ENCODE measurements at places on chromosomes 1 and 21.

- peak; percentile 31 for ATAC-seq
Observed at GRCh38 chr1:240878631-240879030, 266.7 kb upstream of the GREM2 start.

DNA sequence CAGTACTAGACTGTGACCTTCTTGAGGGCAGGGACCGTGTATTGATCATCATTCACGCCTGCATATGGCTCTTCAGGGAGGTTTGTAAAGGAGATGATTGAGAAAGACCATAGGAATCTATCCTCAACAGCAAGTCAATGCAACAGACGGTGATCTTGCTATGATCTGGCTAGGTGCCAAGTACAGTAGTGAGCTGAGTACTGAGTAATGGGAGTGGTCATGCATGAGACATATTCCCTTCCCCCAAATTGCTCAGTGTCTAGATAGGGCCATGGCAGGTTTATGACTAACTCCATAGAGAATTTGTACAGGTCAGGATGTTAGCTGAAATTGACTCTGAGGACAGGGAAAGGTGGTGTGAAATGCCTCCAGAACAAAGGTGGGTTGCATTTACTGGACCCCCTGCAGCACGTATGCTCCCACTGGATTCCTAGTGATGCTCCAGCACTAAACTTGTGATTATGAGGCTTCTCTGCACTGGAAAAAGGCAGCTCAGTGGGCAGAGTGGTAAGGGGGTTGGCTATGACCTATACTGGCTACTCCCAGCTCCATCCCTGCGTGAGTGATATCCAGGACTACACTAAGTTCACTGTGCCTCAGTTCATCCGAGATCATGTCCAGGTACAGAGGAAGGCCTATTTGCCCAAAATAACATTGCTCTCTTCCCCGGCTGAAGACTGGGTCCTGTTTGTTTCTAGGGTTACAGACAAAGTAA is 37.2 kb downstream of the KCNJ6 start:
- no peak for ATAC-seq

- ATAC-seq, result no peak
Observed at GRCh38 chr1:12450090-12450755, 167.8 kb downstream of the DHRS3 start.

DNA sequence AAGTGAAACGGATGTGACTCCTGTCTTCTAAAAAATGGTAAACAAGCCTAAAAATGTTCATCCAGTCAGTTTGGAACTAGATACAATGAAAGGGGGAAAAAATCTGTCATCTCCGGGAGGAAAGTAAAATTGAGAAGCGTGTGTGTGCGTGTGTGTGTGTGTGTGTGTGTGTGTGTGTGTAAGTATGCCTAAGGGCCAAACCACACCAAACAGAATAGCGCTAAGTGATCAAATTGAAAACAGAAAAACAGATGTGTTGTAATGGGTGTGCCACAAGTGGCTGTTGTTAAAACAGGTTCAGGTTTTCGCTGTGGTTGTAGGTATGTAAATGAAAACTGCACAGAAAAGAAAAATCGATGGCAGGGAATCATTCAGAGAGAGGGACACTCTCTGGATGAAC is 106.7 kb downstream of the RNF220 start:
- ATAC-seq, result no peak

GRCh38 chr21:42532466-42533181 is 19.0 kb downstream of the SLC37A1 start:
- ATAC-seq, result no peak

GRCh38 chr21:41674402-41674801 is 92.5 kb downstream of the RIPK4 start:
- no peak for ATAC-seq

DNA sequence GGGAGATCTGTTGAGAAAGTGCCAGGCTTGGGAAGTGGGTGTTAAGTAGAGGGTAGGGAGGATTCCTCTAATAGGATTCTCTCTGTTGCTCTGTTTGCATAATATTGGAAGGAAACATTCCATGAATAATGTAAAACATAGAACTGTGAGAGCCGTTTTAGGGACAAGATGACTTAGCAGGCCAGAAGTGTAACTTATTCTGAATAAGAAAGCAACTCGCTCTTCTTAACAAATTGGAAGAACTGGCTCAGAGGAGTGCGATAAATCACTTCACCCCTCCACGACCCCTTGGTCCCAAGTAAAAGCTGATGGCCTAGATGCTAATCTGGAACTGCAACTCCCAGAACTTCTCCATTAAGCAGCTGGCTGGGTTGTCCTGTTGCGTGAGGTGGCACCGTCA is 19.1 kb downstream of the SIM2 start:
- no peak for ATAC-seq

- no peak for ATAC-seq
Observed at GRCh38 chr1:72579629-72580028, 297.3 kb upstream of the NEGR1 start.

- ATAC-seq, result no peak
Observed at GRCh38 chr1:11566042-11566850, 87.3 kb downstream of the DISP3 start.

DNA sequence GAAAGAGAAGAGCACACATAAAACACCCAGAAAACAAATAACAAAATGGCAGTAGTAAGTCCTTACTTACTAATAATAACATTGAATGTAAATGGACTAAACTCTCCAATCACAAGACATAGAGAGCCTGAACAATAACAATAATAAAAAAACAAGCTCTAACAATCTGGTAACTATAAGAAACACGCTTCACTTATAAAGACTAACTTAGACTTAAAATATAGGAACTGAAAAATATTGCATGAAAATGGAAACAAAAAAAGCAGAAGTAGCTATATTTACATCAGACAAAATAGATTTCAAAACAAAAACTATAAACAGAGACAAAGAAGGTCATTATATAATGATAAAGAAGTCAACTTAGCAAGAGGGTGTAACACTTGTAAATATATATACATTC is 83.1 kb upstream of the LYPLAL1 start:
- no peak for ATAC-seq

- no peak for ATAC-seq
Observed at GRCh38 chr1:109615879-109616278, 3.5 kb downstream of the GNAT2 start.

- ATAC-seq, result no peak
Observed at GRCh38 chr1:118558933-118559332, 373.9 kb upstream of the SPAG17 start.

DNA sequence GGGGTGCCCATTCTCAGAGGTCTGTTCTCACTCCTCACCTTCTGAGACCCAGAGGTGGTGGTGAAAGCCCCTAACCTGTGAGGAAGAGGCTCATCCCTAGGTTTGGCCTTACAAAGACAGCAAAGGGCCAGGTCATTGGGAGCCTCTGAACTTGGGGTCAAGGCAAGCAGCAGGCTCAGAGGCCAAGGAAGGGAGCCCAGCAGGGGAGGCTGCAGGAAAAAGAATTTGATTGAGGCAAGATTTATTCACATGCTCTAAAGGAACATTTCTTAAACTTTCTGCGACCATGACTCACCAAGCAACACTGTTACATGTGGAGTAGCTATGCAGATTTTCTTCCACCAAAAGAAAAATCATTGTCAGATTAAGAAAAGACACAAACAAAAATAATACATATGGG is 132.5 kb upstream of the SYT6 start:
- no peak for ATAC-seq

DNA sequence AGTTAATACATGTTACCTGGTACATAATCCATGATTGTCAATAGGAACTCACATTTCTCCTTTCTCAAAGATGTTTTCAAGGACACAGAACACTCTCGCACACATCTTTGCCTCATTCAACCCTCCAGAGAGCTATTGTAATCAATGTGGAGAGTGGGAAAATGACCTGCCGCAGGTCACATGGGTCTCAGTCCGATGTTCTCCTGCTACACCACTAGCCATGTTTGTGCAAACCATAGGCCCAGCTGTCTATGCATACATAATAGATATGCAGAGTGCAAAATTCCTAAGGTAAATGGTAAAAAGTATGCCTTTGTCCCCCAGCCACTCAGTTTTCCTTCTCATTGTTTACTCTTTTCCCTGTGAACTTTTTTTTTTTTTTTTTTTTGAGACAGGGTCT is 89.2 kb downstream of the ADSS2 start:
- ATAC-seq, result no peak

DNA sequence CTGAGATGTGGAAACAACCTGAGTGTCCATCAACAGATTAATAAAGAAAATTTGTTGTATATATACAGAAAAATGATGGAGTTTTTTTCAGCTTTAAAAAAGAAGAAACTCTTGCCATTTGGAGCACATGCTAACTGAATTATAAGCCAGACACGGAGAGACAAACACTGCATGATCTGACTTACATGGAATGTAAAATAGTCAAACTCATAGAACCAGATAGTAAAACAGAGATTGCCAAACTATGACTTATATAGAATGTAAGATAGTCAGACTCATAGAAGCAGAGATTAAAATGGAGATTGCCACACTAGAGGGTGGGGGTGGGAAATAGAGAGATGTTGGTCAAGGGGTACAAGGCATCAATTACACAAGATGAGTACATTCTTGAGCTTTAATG is 1786.6 kb downstream of the PLA2G4A start:
- peak; percentile 35 for ATAC-seq

DNA sequence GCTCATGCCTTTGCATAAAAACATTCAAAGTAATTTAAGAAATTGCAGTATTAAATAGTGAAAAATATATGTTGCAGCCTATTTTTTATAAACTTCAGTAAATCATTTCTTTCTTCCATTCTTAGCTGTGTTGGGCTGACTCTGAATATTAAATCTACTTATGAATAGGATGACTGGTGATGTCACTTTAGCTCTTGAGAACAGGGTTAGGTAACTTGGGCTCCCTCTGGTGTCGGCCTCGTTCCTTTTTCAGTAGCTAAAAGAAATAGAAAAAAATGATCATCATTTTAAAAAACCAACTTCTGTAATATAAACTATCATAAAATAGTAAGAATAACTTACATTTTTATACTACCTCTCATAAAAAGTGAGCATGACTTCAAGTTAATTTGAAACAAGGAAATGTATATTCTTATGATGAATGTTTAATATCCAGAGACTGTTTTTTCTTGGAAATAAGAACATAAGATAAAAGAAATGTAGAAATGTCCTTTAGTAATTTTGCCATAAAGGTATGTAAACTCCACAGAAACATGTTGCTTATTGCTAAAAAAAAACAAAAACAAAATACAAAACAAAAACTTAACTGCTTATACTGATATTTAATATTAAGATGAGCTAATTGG is 26.8 kb upstream of the NCAM2 start:
- peak; percentile 69 for ATAC-seq

DNA sequence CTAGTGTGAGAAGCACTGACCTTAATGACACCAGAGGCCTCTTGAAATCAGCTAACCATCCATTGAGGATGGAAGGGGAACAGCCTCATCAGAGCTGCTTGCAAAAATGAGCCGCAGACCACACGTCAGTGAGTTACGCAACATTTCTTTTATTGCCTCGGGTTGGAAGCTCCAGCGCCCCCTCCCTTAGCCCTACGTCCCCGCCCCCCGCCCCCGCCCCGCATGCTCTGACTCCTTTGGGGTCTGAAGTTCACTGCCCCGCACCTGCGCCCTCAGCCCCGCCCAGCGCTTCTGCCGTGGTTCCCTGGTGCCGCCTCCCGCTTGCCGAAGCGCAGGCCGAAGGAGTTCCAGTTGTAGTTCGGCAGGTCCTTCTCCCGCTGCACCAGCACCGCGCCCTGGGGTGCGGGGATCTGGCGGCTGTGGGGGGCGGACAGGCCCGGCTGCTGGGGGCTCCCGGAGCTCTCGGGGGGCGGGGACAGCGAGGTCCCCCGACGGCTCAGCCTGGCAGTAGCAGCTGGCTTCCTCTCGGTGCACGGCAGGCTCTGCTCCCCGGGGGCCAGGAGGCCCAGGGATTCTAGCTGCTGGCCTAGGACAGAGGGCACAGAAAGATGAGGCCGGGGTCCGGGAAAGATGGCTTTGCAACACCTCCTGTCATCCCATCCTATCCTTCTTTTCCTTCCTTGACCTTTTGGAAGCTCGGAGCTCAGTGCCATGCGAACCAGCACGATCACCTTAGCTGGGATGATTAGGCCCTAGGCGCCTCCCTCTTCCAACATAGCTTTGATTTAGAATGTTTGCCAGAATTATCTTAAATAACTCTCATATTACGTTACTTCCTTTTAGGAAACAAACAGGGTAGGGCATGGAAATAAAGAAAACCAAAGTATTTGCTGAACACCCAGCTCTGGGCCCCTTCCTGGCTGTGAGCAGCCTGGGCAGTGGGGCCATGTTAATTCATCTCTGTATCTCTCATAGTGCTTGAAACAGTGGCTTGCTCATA is 5.8 kb downstream of the KISS1 start:
- ATAC-seq, result no peak

- no peak for ATAC-seq
Observed at GRCh38 chr1:28871631-28872401, 42.6 kb upstream of the EPB41 start.

- ATAC-seq, result no peak
Observed at GRCh38 chr21:38777015-38777414, 28.7 kb upstream of the ETS2 start.

DNA sequence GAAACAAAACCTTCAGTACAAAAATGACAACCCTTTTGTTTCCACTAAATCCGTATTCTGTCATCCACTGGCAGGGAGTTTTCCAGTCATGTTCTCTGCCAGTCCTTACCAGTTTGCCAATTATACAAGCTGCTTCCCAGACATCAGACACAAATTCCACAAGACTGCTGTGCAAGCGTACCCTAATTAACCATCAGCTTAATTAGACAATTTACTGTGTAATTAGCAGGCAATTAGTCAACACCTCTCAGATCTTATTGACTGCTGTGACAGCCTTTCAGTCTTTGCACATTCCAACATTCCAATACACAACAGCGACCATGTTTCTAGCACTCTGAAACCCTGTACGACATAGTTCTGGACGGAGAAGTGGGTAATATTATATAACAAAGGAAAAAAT is 420.1 kb downstream of the DPYD start:
- no peak for ATAC-seq

GRCh38 chr1:239437822-239438221 is 51.5 kb downstream of the CHRM3 start:
- no peak for ATAC-seq

DNA sequence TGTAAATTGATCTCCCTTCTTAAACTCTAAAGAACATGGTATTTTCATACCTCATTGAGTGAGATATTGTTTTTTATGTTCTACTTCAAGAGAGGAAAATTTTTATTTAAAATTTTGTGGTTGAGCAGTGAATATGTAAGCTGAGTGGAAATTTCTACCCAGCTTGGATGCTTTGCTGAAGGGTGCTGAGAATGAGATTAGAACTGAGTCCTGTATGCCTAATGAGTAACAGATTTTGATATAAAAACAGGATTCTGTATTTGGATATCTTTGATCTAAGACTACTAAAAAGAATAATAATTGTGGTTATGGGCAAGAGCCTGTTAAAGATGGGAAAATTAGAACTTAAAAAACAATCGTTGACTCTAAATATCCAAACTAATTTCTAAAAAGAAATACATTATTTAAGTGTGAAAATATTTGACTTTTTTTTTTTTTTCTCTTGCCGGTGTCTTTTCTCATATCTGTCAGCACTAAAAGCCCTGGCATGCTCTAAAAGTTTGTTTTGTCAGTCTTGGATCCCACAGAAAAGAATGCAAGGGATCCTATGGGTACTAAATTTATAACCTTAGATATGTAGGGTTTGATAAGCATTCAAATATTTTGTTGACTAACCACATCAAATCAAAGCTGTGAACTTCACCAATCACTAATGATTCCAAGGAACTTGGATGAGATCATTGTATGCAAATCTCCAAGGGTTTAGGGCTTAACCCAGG is 652.3 kb downstream of the PTPRC start:
- peak; percentile 72 for ATAC-seq
